Trophoblast cell (in vitro differentiated cells and primary cell): ENCODE measurements at places on chromosomes 7 and 10.
A peak's percentile ranks its signal among the peaks of the same experiment; 100 is the strongest.

DNA sequence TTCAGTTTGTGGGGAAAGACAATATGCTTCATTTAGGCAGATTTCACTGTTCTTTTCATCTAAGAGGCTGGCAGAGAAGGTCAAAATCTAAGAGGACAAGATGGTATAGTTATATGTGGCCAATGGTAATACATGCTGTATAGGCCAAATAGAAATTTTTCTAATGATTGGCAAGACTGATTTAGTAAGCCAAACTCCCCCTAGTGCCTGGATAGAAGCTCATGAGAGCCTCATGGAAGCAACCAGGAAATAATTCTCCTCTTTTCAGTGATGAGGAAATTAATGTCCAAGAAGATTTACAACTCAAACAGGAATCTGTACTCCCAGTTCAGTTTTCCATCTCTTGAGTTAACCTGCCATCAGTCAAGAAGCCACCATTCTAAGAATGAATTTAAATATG lies 253.6 kb upstream of the PHF14 start:
- H3K27me3 ChIP-seq = no peaks in the 10 kb centered on the region
- H3K27ac ChIP-seq = no peak overlapping the region
- H3K4me3 ChIP-seq = no peak overlapping the region
- no peak for DNase-seq
- no peaks in the 10 kb centered on the region for H3K36me3 ChIP-seq

DNA sequence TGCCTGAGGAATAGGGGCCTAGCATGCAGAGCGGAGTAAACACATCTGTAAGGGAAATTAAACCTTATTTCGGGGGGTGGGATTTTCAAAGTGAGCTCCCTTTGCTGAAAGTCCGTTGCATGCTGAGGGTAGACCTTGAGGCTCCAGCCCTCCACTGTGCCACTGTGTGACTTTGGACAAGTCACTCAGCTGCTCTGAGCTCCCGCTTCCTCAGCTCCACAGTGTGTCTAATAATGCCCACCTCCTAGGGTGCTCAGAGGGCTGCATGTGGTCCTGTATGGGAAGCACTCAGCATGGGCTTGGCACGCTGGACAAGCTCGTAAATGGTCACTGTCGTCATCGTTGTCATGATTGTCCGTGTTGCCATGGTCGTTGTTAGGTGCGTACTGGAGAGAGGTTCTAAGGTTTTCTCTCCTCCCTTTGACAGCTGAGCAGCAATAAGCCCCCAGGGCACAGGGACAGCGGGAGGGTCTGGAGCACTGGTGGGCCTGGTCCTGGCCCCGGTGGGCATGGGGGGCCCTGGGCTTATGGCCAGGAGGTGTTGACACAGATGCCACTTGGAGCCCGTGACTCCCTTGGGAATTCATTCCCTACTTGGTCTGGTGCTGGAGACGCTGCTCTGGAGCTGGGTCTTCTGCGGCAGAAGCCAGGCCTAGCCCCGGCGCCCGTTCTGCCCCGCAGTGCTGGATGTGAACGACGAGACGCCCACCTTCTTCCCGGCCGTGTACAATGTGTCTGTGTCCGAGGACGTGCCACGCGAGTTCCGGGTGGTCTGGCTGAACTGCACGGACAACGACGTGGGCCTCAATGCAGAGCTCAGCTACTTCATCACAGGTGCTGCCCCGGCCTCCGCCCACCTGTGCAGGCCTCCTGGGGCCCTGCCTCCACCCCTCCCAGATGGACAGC lies 13.1 kb downstream of the C10orf105 start:
- H3K36me3 ChIP-seq = no peaks in the 10 kb centered on the region
- DNase-seq = no peak
- no peaks in the 10 kb centered on the region for H3K27me3 ChIP-seq
- H3K4me3 ChIP-seq = no peak overlapping the region
- H3K27ac ChIP-seq = no peak overlapping the region
- H3K4me1 ChIP-seq = no peaks in the 10 kb centered on the region

DNA sequence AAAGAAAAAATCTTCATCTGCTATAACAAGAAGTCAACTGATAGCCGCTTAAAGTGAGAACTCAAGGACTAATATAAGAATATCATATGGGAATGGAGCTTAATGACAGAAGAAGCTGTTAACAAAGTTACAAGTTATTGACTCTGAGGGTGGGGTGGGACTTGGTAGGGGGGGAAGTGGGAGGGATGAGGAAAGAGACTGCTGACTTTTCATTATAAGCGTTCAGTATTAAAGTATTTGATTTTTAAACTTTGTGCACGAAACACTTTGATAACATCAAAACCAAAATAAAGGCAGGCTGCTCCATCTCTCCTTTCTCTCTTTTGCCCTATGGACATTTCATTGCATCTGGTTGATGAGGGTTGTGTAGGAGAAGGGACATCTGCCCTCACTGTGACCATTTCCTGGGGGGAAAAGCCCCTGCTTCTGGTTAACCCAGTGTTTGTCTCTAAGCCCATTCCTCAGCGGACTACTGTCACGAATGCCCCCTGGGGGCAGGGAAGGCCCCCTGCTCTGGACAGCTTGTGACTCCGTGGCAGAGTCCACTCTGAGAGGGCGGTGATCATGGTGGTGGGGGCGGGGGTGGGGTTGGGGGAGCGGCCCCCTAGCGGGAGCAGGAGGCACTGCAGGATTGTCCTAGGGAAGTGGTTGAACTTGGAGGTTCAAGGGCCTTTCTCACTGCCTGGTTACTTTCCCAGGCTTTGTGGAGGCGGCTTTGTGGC lies 17.4 kb downstream of the SLC13A4 start:
- DNase-seq = peak; percentile 50
- H3K27ac ChIP-seq = peak overlapping the region; percentile 37
- no peaks in the 10 kb centered on the region for H3K27me3 ChIP-seq
- H3K36me3 ChIP-seq = peaks cover 3% of the 10 kb centered on the region
- H3K4me3 ChIP-seq = no peak overlapping the region

DNA sequence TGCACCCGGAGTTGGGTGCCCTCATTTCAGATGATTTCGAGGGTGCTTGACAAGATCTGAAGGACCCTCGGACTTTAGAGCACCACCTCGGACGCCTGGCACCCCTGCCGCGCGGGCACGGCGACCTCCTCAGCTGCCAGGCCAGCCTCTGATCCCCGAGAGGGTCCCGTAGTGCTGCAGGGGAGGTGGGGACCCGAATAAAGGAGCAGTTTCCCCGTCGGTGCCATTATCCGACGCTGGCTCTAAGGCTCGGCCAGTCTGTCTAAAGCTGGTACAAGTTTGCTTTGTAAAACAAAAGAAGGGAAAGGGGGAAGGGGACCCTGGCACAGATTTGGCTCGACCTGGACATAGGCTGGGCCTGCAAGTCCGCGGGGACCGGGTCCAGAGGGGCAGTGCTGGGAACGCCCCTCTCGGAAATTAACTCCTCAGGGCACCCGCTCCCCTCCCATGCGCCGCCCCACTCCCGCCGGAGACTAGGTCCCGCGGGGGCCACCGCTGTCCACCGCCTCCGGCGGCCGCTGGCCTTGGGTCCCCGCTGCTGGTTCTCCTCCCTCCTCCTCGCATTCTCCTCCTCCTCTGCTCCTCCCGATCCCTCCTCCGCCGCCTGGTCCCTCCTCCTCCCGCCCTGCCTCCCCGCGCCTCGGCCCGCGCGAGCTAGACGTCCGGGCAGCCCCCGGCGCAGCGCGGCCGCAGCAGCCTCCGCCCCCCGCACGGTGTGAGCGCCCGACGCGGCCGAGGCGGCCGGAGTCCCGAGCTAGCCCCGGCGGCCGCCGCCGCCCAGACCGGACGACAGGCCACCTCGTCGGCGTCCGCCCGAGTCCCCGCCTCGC lies at the start of gene EGFR:
Gene EGFR, plus strand, starts transcription at position 657 of the 830 bp plus-strand sequence. CDS start 261 bp downstream, outside the sequence.
- DNase-seq = peak; percentile 67
- peaks cover 8% of the 10 kb centered on the region for H3K4me1 ChIP-seq

DNA sequence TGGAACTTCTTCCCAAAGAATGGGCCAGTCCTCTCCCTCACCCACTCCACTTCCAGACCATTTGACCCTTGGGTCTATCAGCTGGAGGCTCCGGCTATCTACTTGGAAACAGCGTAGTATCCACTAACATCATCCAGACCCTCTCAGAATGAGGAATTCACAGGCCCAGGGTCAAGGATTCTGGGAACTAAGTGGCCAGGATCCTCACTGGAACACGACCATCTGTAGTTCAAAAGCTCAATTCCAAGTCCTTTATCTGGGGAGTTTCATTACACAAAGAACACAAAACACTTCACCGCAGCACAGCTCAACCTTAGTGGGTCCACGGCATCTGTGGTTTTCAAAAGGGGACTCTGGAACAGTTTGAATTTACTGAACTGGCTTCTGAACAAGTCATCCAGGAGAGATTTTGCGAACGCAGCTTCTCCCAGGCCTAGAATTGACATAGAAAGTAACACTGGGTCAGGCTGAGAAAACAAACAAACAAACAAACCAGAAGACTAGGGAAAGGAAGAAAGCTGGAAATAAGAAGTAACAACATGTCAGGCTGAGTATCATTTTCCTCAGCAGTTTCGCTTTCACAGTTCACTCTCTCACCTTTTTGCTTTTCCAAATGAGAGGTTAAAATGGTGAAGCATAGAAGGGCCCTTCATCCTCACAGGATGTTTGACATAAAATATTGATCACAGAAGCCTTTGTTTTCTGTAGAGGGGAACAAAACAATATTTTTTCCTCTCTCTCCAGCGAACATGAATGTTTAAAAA lies 57.6 kb upstream of the USP6NL start:
- H3K27me3 ChIP-seq = no peaks in the 10 kb centered on the region
- no peak overlapping the region for H3K27ac ChIP-seq
- H3K4me1 ChIP-seq = no peaks in the 10 kb centered on the region
- no peak for DNase-seq
- no peaks in the 10 kb centered on the region for H3K36me3 ChIP-seq

DNA sequence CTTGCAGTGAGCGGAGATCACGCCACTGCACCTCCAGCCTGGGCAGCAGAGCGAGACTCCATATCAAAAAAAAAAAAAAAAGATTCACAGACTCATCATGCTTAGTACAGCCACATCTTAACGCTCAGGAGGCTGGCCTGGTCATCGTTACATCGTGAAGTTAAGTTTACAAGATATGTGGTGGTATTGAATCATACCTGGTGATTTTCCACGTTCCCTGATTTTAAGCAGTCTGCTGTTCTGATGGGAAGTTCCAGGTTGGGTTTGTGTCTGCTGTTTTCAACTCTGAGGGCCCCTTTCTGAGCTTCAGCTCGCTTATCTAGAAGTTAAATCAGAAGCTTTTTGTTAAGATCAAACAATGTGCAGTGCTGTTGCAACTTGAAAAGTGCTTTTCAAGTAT lies 6.9 kb downstream of the PPP2R2D start:
- H3K4me1 ChIP-seq = peaks cover 4% of the 10 kb centered on the region
- H3K27me3 ChIP-seq = no peaks in the 10 kb centered on the region
- peaks cover 18% of the 10 kb centered on the region for H3K36me3 ChIP-seq
- DNase-seq = no peak
- H3K4me3 ChIP-seq = no peak overlapping the region

GRCh38 chr7:158419238-158419785 lies 168.3 kb downstream of the PTPRN2 start:
- H3K4me3 ChIP-seq = no peak overlapping the region
- DNase-seq = no peak
- no peaks in the 10 kb centered on the region for H3K4me1 ChIP-seq
- H3K36me3 ChIP-seq = no peaks in the 10 kb centered on the region
- H3K27ac ChIP-seq = no peak overlapping the region

DNA sequence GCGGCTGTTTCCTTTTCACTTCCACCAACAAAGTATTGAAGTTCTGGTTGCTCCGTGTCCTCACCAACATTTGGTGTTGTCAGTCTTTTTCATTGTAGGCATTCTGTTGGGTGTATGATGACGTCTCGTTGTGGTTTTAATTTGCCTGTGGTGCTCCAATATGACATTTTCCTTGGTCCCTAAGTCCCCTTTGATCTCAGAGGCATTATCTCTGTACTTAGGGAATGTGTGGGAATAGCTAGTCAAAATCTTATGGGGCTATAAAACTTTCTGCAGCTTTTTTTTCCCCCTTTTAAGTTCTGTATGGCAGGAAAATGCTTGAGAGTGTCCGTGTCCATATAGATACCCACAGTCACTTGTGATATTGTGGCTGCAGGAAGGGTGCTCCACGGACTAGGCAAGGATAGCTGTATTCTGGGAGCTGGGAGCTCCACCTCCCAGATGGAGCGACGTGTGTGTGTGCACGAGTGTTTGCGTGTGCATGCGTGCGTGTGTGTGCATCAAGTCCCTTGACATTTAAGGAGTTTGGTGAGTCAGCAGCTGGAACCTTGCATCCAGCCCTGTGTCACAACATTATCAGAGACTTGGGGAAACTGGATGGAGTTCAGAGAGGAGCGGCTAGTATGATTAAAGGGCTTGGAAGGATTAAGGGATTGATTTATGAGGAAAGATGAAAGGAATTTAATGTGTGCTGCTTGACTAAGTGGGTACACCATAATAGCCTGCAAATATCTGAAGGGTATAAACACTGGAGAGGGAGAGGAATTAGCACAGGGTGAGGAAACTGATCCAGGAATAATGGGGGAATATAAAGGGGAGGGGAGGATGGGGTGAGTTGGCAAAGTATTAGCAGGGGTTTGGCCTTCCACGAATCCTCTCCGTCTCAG lies 66.8 kb downstream of the LRMDA start:
- no peaks in the 10 kb centered on the region for H3K4me1 ChIP-seq
- H3K4me3 ChIP-seq = no peak overlapping the region
- H3K27ac ChIP-seq = no peak overlapping the region
- H3K36me3 ChIP-seq = no peaks in the 10 kb centered on the region

- H3K27ac ChIP-seq = no peak overlapping the region
- no peaks in the 10 kb centered on the region for H3K27me3 ChIP-seq
- H3K4me1 ChIP-seq = no peaks in the 10 kb centered on the region
- H3K4me3 ChIP-seq = no peak overlapping the region
- H3K36me3 ChIP-seq = no peaks in the 10 kb centered on the region
These were observed 12.0 kb upstream of the TMEM26 start for GRCh38 chr10:61465171-61465496.

DNA sequence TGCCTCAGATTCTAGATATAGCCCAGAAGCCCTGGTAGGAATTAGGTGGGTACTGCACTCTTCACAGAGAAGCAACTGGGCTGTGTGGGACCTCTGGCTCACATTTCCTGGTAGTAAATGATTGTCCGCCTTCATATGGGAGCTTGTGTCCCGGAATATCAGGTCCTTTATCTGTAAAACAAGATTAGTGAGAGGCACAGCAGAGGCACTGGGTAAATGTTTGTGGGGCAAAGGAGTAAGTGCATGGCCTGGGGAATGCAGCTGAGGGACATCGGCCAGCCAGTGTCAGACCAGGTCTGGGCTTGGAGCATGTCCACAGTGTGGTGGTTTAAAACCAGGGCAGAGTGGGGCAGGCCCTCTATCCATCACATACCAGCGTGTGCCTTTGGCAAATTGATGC lies 323.3 kb upstream of the ZMIZ1 start:
- H3K36me3 ChIP-seq = no peaks in the 10 kb centered on the region
- no peak overlapping the region for H3K4me3 ChIP-seq
- H3K27ac ChIP-seq = no peak overlapping the region
- no peak for DNase-seq
- H3K4me1 ChIP-seq = peaks cover 17% of the 10 kb centered on the region
- no peaks in the 10 kb centered on the region for H3K27me3 ChIP-seq
